ENCODE measurements at places on chromosomes 5 and 9.

GRCh38 chr5:16669776-16670175 is 53.0 kb upstream of the RETREG1 start:
- H3K4me1 ChIP-seq: no peaks in the 10 kb centered on the region
- H3K36me3 ChIP-seq: no peaks in the 10 kb centered on the region
- H3K27me3 ChIP-seq: no peaks in the 10 kb centered on the region
- no peak overlapping the region for H3K4me3 ChIP-seq

DNA sequence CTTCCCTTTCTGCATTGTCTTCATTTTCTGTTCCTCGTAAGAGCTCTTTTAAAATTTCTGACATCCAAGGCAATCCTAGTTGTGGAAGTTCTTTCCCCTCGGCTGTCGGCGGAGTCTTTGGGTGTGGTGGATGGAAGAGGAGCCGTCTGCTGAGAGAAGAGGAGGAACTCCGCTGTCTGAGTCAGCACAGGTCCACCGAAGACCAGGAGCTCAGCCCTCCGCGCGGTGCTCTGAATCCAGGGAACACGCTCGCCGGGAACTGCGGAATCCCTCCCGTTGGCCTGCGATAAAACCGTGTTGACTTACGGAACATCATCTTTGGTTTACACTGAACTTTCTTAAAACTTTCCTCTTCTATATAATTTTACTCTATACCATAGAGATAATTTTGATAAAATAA is 100.7 kb upstream of the IRX4 start:
- DNase-seq: no peak
- H3K36me3 ChIP-seq: no peaks in the 10 kb centered on the region
- H3K27me3 ChIP-seq: no peaks in the 10 kb centered on the region
- H3K27ac ChIP-seq: no peak overlapping the region
- no peak overlapping the region for H3K4me3 ChIP-seq

GRCh38 chr5:56456002-56456401 is 222.9 kb upstream of the ANKRD55 start:
- H3K4me3 ChIP-seq: no peak overlapping the region
- peaks cover 10% of the 10 kb centered on the region for H3K4me1 ChIP-seq

- H3K4me1 ChIP-seq: peaks cover 14% of the 10 kb centered on the region
- no peak for DNase-seq
- no peaks in the 10 kb centered on the region for H3K36me3 ChIP-seq
These were observed 37.6 kb upstream of the GGTA1 start for GRCh38 chr9:121537283-121537682.

DNA sequence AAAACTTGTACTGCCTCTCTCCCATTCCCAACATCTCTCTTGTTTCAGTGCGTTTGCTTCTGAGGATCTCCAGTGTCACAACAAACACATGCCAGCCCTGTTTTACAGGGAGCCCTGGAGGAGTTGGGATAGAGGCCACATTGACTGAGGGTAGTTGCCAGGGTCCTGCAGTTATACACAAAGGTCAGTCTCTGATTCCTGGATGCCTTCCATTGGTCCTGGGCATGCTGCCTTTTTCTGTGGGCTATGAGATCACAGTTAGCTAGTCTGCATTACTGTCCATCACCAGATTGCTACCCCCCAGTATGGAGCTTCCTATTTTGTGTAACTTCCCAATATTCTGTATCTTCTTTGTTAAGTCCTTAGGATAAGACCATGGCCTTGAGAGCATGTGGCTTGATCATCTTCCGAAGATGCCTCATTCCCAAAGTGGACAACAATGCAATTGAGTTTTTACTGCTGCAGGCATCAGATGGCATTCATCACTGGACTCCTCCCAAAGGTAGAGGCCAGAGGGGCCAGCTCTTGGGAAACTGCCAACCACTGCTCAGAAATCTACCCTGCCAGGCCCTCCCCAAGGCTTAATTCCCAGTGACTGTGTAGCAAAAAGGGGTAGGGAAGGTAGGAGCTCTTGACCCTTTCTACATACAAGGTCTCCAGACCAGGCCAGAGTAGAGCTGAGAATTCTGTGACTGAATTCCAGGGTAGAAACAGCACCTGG is 9.5 kb downstream of the NUDT2 start:
- H3K4me3 ChIP-seq: no peak overlapping the region
- no peaks in the 10 kb centered on the region for H3K4me1 ChIP-seq
- no peak overlapping the region for H3K27ac ChIP-seq
- H3K36me3 ChIP-seq: peaks cover 76% of the 10 kb centered on the region
- no peaks in the 10 kb centered on the region for H3K27me3 ChIP-seq
- DNase-seq: no peak

DNA sequence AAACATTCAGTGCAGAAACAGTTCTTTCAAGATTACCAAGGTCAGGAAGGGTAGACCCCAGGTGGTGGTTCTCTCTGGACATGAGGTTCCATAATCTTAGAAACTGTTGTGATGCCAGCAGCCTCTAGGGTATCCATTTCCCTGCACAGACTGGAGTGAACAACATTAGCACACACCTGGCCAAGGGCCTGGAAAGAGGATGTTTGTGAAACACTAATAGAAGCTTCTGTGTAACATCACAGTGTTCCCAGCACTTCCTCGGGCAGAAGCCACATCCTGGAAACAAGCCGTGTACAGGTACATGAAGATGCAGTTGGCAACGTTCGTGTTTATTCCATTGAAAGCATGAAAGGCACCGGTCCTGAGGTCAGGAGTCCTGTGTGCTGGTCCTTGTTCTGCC is 598.2 kb upstream of the KLF4 start:
- H3K4me3 ChIP-seq: no peak overlapping the region
- no peak for DNase-seq
- no peaks in the 10 kb centered on the region for H3K4me1 ChIP-seq

DNA sequence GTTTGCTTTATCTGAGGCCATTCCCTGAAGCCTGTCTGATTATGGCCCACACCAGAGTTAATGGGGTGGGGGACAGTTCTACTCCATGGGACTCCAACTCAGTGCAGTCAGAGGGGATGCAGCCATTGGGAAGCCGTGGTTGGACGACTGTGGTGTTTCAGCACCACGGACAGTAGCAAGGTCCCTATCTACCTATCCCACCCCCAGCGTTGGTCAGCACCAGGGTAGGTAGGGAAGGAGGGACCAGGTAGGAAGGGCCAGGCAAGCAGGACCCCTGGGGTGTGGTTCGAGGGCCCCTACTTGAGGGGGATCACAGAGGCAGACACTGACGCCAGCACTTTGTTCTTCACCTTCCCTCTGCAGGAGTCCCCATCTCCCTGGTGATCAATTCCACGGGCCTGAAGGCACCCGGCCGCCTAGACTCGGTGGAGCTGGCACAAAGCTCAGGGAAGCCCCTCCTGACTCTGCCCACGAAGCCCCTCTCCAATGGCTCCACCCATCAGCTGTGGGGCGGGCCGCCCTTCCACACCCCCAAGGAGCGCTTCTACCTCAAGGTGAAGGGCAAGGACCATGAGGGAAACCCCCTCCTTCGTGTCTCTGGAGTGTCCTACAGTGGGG is 33.2 kb downstream of the HMCN2 start:
- H3K4me3 ChIP-seq: no peak overlapping the region
- DNase-seq: no peak
- H3K27me3 ChIP-seq: peaks cover 21% of the 10 kb centered on the region
- H3K4me1 ChIP-seq: peaks cover 11% of the 10 kb centered on the region
- H3K36me3 ChIP-seq: no peaks in the 10 kb centered on the region
- H3K27ac ChIP-seq: no peak overlapping the region

DNA sequence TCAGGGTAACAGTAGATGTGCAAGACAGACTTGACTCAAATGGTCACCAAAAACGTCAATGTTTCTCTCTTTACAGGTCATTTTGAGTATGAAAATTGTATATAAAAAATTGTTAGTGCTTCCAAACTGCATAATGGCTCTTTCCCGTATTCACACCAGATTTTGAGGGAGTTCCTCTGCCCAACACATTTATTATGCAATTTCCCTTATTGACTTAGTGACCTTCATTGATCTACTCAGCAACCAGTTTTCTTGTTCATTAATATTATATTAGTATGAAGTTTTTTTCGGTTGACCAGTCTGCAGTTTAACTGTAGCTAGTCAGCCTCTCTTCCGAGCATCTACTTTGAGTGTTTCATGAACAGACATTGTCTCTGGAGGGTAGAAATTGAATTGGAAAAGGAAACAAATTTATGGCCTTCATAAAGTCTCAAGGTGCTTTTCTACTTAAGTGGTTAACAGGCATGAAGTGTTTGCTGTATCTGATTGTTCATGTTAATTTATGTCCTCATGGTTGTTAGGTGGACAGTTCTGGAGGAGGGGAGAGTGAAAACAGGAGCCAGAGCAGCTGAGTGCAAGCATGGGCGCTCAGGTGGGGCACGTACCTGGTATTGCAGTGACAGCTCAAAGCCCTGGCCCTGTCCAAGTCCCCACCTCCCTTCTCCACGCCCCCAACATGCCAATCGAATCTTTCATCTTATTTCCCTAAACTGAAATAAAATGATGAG is 240.2 kb downstream of the RFK start:
- no peak for DNase-seq
- H3K27me3 ChIP-seq: no peaks in the 10 kb centered on the region

GRCh38 chr5:99315413-99316183 is 386.8 kb upstream of the CHD1 start:
- H3K36me3 ChIP-seq: no peaks in the 10 kb centered on the region
- H3K27me3 ChIP-seq: no peaks in the 10 kb centered on the region
- H3K4me1 ChIP-seq: no peaks in the 10 kb centered on the region
- H3K27ac ChIP-seq: no peak overlapping the region
- no peak overlapping the region for H3K4me3 ChIP-seq
- DNase-seq: no peak

DNA sequence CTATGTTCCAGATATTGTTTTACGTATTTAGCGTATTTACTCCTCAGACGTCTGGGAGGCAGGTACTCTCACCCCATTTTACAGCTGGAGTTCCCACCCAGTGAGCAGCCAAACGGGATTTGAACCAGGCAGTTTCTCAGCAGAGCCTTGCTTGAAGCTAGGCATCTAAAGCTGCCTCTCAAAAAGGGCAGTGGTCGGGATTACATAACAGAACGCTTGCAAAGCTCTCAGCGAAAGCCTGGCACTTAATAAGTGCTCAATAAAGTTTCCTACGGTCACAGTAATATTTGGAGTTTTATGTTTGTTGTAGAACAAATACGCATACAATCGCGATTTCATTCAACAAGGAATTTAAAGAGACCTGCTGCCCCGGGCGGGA is 286 bp upstream of the BSPRY start:
- no peak for DNase-seq
- H3K4me1 ChIP-seq: peaks cover 10% of the 10 kb centered on the region
- H3K27me3 ChIP-seq: no peaks in the 10 kb centered on the region
- no peaks in the 10 kb centered on the region for H3K36me3 ChIP-seq

GRCh38 chr5:143001764-143002351 is 231.7 kb downstream of the ARHGAP26 start:
- peaks cover 35% of the 10 kb centered on the region for H3K4me1 ChIP-seq
- DNase-seq: no peak
- no peaks in the 10 kb centered on the region for H3K27me3 ChIP-seq
- H3K36me3 ChIP-seq: no peaks in the 10 kb centered on the region
- peak overlapping the region; percentile 2 for H3K27ac ChIP-seq
- H3K4me3 ChIP-seq: no peak overlapping the region

DNA sequence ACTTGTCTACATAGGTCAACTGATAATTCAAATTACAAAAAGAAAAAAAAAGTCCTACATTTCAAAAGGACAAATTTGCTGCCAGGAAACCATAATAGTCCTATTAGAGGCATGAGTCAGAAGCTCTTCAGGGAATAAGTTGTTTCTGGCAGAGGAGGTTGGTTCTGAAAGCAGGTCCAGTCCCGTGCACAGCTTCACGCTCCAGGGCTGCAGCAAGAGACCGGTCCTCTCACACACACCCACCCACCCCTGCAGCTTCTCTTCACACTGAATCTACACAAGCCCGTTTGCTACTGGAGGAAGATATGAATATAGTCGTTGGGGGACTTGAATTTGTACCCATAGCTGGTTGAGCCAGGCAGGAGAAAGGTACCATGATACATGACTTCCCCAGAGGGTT is 36.9 kb upstream of the SLC1A3 start:
- H3K36me3 ChIP-seq: no peaks in the 10 kb centered on the region
- peaks cover 2% of the 10 kb centered on the region for H3K4me1 ChIP-seq
- no peaks in the 10 kb centered on the region for H3K27me3 ChIP-seq
- H3K4me3 ChIP-seq: no peak overlapping the region
- no peak for DNase-seq
- H3K27ac ChIP-seq: no peak overlapping the region

DNA sequence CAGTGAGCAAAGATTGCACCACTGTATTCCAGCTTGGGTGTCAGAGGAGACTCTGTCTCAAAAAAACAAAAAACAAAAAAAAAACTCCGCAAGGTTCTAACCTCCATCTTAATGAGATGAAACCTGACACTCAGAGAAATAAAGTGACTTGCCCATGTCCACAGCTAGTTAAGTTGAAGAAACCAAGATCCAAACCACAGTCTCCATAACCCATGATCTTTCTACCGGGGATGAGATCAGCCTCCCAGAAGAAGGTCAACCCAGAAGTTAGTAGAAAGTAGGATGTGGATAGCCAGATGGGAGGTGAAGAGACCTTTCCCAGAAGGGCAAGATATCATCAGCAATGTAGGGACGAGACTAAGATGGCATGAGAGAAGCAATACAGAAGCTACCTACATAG is 140.4 kb upstream of the ADRA1B start:
- peaks cover 13% of the 10 kb centered on the region for H3K4me1 ChIP-seq
- no peak overlapping the region for H3K27ac ChIP-seq
- no peak overlapping the region for H3K4me3 ChIP-seq
- H3K36me3 ChIP-seq: no peaks in the 10 kb centered on the region
- no peaks in the 10 kb centered on the region for H3K27me3 ChIP-seq

DNA sequence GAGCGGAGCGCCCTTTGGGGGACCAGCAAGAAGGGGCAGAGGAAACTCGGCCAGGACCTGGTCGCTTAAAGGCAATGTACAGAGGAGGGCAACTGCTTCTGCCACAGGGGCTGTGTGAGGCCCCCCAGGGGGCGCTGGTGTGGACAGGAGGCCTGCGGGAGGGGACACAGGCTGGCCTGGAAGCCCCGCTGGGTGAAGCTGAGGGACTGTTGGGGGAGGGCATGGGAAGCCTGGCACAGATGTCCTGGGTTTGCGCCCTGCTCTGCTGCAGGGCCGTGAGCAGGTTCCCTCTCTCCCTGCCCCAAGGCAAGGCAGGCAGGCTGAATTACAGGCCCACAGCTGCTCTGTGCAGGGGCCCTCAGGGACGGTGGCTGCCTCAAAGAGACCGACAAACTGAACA is 5.4 kb downstream of the MED22 start:
- DNase-seq: no peak
- no peaks in the 10 kb centered on the region for H3K27me3 ChIP-seq
- H3K4me3 ChIP-seq: no peak overlapping the region
- no peak overlapping the region for H3K27ac ChIP-seq

Data from esophagus squamous epithelium (tissue), 5 donors.